ENCODE measurements at places on chromosomes 5 and 9. TPM values are rescaled to one million over a fixed set of nuclear protein-coding genes. Genes with fewer than 3 reads are reported as not detected.

Gene CAMSAP1
- 6.0 TPM for polyA plus RNA-seq

- DNase-seq, result peak; percentile 73
These were observed 485.1 kb upstream of the PAPPA start for GRCh38 chr9:115668521-115668920.

Gene TSLP
- polyA plus RNA-seq, result 0.58 TPM

DNA sequence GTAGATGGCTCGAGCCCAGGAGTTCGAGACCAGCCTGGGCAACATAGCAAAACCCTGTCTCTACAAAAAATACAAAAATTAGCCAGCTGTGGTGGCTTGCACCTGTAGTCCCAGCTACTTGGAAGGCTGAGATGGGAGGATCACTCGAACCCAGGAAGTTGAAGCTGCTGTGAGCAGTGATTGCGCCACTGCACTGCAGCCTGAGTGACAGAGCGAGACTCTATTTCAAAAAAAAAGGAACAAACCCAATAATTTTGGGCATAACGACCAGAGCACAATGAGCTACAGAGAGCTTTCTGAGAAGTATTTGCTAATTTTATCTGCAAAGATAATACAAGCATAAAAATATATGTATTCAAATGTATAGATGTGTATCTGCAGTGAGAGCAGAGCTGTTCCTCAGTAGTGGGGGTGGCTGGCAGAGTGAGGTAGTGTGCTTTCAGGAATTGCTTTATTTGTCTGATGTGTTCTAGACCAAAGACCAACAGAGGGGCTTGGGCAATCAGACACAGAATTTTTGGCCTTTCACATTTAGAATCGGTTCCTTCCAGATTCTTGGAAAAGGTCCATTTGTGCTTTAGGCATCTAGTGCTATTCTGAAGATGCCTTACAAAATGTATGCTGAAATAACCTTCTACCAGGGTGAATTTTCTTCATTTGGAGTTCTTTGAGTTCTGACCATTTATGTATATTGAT lies 5.2 kb downstream of the DOCK8 start:
- no peak for DNase-seq

- DNase-seq, result no peak
These were observed 214.9 kb upstream of the DAP start for GRCh38 chr5:10975945-10976344.

DNA sequence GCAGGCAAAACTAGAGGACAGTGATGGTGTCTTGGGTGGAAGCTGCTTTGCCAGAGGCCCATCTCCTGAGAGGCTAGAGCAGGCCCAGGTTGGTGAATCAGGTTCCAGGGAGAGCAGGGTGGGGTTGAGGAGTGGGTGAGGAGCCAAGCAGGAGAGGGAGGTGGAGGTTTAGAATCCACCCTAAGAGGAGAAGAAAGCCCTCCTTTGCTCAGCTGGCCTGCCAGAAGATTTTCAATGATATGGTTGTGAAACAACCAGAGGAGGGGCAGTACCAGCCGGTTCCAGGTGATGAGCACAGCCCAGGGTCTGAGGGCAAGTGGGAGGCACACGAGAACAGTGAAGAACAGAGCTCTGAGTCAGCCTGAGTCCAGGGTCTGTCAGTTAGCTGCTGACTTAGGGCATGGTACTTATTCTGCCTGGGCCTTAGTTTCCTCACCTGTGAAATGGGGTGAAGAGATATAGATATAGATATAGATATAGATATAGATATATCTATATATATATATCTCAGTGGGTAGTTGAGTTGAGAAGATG lies 17.8 kb downstream of the PPARGC1B start:
- DNase-seq, result peak; percentile 45

- DNase-seq, result no peak
These were observed 12.2 kb downstream of the ACTL7A start for GRCh38 chr9:108874058-108874788.

- no peak for DNase-seq
These were observed 273.0 kb downstream of the SPOCK1 start for GRCh38 chr5:137226081-137226480.

- DNase-seq, result peak; percentile 40
These were observed 2.3 kb upstream of the ACSL6 start for GRCh38 chr5:132013711-132014110.

GRCh38 chr5:52878656-52879055 lies 90.9 kb downstream of the ITGA1 start:
- peak; percentile 19 for DNase-seq

Gene PAX5
- not detected for polyA plus RNA-seq

- peak; percentile 11 for DNase-seq
These were observed 247.7 kb downstream of the PJA2 start for GRCh38 chr5:109161914-109162683.

Gene CTXN3
- polyA plus RNA-seq, result not detected

- peak; percentile 39 for DNase-seq
These were observed 27.1 kb upstream of the TEX10 start for GRCh38 chr9:100379862-100380261.

Gene TDRD7
- polyA plus RNA-seq, result 5.7 TPM

- DNase-seq, result no peak
These were observed 166.0 kb downstream of the ROR2 start for GRCh38 chr9:91783876-91784672.

DNA sequence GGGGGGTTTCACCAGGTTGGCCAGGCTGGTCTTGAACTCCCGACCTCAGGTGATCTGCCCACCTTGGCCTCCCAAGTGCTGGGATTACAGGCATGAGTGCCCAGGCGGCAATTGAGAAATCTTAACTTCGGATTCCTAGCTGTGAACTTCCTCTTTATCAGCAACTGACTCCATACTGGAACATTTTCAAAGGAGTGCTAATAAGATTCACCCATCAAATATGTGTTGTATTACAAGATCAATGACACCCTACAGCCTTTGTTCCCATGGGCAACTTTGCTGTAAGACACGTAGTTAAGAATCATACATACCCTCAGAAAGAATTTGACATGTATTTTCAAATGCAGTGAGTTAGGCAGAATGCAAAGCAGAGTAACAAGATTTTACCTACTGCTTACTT lies 23.1 kb upstream of the ACOT12 start:
- no peak for DNase-seq

DNA sequence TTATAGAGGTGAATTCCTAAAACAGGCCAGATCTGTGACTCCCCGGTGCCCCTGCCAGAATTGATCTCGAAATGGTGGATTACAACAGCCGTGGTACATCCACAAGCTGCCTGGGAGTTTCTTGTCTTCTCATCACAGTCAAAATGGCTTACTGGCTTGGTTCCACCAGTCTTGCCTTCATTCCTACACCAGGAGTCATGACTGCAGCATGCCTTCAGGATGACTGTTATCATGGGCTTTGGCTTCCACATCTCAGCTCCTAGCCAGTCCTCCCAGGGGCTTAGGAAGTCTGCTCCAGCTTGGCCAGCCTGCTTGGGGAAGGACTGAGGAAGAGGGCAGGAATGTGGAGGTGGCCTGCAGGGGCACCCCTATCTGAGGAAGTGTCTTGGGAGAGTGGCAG lies 132.9 kb upstream of the NR3C1 start:
- DNase-seq, result peak; percentile 84

Gene FOXD4L3
- 0.05 TPM for polyA plus RNA-seq

Gene MYMK
- polyA plus RNA-seq, result not detected

GRCh38 chr9:135045264-135045927 lies 42.1 kb upstream of the OLFM1 start:
- DNase-seq, result no peak

GRCh38 chr9:137739371-137740309 lies 120.8 kb downstream of the EHMT1 start:
- DNase-seq, result no peak

DNA sequence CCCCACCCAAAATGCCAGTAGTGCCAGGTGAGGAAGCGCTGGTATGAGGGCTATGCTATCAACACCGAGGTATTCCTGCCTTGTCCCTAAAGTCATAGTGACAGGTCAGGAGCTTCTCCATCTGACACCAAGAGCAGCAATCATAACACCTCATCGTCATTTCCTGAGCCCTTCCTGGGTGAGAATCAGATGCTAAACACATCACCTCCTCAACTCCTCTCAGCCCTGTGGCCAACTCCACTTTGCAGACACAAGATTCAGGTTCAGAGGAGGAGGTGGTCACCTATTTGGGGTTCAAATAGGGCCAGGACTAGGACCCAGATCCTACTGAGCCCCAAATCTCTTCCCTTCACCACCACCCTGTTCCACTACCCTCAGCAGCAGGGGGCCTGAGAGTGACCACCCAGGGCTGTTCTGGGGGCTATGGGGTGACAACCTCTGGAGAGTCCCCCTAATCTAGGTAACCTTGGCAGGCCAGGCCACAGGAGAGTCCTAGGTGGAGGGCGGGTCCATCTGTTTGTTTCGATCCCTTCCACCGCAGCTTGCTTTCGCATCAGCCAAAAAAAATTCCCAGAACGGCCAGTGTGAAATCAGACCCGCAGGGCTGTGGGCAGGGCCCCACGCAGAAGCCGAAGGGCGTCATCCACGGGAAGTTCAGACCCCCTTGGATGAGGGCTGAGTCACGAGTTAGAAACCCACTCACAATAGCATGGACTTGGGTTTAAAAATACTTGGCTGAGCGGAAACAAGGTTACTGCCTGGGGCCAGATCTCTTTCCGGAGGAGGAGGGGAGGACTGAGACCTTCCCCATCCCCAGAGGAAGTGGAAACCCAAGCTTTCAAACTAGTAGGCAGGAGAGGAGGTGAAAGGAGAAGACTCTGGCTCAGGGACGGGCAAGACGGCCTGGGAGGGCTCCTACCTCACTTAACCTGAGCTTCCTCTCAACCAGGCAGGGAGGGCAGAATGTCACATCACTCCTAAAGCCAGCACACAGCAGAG lies 8.7 kb downstream of the STK10 start:
- DNase-seq, result no peak

GRCh38 chr9:20253635-20254034 lies 368.7 kb downstream of the MLLT3 start:
- DNase-seq, result no peak

- no peak for DNase-seq
These were observed 12.0 kb downstream of the CRB2 start for GRCh38 chr9:123368023-123368422.

DNA sequence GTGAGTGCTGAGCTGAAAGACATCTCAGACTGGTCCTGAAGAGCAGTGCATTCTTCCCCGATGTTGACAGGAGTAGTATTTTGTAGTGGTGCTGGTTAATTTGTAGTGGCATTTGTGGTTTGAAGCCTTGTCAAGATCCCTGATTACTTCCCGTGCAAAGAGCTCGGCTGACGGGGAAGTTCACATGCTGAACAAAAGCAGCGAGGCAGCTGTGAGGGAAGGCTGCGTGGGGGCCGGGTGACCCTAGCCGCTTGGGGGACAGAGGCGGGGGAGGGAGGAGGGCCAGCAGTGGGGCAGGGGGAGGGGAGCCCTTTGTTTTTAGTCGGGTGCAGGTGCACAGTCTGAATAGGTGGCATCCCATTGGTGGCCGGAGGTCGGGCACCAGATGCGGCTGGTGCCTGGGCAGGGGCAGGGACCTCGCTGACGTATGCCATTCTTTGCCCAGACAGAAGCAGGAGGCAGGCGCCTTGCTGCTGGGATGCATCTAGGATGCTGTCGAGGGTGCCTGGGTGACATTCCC lies 64.7 kb downstream of the CRB2 start:
- DNase-seq, result no peak

Gene PCDHGA11
- 0.12 TPM for polyA plus RNA-seq

GRCh38 chr5:43279548-43280274 lies 33.5 kb downstream of the HMGCS1 start:
- DNase-seq, result no peak

DNA sequence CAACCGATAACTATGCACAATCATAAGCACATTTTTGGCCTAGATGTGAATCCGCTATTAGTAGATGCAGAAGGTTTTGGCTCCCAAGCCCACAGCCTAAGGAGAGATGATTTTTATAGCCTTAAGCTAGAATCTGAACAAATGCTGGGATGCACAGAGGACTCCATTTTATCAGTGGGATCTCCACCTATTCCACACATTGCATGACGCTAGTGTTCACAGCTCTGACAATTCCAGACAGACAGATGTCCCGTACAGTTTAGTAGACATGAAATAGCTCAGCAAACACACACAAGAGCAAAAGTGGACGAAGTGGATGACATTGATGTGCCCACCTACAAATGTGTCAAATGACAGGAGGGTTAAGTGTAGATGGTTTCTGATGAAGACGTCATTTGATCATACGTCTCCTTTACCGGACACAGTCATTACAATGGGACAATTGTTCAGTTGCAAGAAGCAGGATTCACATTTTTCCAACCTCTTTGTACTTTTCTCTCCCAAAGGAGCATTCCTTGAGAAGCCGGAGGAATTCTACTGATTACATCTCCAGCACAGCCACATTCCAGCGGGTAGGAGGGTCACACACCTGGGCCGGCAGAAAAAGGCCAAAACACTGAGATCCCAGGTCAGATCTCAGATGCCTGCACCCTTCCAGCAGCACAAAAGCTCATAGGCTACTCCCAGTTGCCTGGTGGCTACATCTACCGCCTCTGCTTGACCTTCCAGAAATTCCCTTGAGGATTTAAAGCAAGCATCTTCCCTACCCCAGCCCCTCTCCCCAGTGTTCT lies 202.4 kb downstream of the SLIT3 start:
- no peak for DNase-seq

- no peak for DNase-seq
These were observed 37.6 kb downstream of the EPB41L4A start for GRCh38 chr5:112381521-112381920.

DNA sequence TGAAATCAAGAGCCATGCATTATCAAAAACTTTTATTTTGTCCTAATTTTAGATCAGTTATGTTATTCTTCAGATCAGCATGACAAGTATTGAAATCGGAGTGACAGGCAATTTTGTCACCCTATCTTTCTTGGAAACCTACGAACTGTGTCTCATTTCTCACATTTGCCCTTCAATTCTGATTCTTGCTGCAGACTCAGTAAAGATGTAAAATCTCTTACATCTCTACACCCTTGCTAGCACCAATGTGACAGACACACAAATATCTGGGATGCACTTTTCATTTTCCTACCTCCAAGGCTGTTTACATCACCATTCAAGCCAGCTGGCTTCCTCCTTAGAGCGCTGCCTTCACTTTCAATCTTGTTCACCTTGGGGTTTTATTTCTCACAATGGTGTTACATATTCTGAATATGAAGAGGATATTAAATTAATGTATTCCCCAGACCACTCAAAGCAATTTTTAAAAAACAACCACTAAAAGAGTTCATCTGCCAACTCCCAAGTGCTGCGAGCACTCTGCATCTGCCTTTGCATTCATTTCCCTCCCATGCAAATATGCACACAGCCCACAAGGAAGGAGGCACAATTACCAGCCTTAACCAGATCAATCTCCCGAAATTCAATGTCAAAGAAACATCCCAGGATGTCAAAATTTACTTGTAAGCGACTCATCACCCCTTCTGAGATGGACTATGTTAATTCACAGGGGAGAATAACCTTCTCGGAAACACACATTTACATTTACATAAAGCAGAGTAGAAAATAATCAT lies 164.3 kb downstream of the ENC1 start:
- DNase-seq, result no peak
